Activated CD8-positive, alpha-beta memory T cell treated with anti-CD3 and anti-CD28 coated beads, Interleukin-2, amount 50 U/mL, for 48 hours (primary cell): ENCODE measurements at places on chromosomes 1 and 21.

- DNase-seq = peak; percentile 63
These were observed 10.1 kb upstream of the XCL2 start for GRCh38 chr1:168553680-168554553.

DNA sequence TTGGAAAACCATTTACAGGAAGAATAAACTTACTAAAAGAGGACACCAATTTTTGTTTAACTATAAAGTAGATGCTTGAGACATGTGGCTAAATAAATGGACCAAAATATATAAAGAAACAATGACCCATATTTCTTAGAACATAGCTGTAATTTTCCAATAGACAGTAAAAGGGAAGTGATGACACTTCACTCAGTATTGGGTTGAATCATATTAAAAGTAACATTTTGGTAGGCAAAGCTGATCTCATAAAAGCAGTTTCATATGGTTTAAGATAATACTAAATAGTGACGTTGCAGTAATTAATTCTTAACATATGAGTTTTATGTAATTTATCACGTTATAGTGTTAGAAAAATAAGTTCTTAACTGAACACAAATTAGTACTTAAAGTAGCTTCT is 308.9 kb upstream of the RUNX1 start:
- no peak for DNase-seq

GRCh38 chr1:36369061-36369861 is 16.5 kb downstream of the STK40 start:
- peak; percentile 97 for DNase-seq

DNA sequence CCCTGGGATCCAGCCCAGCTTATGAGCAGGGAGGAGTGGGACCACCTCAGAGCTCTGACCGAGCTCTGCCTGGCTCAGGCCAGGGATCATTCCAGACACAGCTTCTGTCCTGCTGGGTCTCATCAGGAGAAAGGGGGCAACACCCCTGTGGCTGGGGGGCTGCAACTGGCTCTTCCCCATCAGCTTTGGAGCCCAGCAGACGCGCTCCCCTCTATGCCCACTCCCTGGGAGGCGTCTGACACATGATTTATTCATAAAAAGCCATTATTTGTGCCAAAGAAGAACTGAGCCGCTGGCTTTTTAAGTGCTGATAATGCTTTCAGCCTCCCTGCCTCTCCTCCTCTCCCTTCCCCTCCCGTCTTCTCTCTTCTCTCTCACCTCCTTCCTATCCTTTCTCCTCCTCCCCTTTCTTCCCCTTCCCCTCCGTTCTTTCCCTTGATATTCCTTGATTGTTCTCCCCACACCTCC is 25.0 kb downstream of the FOXO6 start:
- no peak for DNase-seq

GRCh38 chr1:230011333-230012092 is 55.5 kb upstream of the GALNT2 start:
- DNase-seq = no peak

DNA sequence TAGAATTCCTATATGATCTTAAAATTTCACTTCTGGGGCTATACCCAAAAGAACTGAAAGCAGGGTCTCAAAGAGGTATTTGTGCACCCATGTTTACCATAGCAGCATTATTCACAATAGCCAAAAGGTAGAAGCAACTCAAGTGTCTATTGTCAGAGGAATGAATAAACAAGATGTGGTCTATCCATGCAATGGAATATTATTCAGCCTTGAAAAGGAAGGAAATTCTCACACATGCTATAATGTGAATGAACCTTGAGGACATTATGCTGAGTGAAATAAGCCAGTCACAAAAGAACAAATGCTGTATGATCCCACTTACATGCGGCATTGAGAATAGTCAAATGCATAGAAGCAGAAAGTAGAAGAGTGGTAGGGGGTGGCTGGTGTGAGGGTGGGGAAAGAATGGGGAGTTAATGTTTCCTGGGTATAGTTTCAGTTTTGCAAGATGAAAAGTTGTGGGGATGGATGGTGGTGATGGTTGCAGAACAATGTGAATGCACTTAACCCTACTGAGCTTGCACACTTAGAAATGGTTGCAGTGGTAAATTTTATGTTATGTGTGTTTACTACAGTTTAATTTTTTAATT is 122.4 kb downstream of the TOMM20 start:
- no peak for DNase-seq

DNA sequence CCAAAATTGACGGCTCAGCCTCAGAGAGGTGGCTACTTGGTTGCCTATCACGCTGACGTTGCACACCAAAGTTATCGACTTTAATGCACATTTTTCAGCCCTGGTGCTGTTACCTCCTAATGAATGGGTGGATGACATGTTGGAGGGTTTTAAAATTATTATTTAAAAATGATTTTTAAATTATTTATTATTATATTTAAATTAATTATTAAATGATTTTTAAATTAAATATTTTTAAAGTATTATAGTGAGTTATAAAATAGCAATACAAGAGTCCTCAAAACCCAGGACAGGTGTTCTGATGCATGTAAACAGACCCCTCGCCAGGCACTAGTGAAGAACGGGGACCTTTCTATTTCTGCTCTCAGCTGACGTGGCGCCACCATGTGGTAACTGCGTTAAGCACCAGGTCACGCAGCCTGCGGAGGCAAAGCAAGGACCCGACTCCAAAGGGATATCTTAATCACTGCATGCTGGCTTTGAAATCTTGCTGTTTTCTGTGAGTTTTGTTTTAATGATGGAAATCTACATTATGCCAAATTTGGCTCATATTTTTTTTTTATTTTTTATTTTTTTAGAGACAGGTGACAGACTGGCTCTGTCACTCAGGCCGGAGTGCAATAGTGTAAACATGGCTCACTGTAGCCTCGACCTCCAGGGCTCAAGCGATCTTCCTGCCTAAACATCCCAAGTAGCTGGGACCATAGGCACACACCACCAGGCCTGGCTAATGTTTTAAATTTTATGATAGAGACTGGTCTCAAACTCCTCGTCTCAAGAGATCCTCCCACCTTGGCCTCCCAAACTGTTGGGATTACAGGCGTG is 22.6 kb downstream of the CASP9 start:
- peak; percentile 83 for DNase-seq

GRCh38 chr1:154360288-154360687 is 35.0 kb downstream of the ATP8B2 start:
- no peak for DNase-seq

- DNase-seq = no peak
These were observed 66.4 kb upstream of the LPGAT1 start for GRCh38 chr1:211896958-211897357.

GRCh38 chr1:10170239-10170574 is 40.2 kb upstream of the KIF1B start:
- DNase-seq = no peak

- DNase-seq = no peak
These were observed 22.5 kb upstream of the RHBDL2 start for GRCh38 chr1:38964140-38964548.

DNA sequence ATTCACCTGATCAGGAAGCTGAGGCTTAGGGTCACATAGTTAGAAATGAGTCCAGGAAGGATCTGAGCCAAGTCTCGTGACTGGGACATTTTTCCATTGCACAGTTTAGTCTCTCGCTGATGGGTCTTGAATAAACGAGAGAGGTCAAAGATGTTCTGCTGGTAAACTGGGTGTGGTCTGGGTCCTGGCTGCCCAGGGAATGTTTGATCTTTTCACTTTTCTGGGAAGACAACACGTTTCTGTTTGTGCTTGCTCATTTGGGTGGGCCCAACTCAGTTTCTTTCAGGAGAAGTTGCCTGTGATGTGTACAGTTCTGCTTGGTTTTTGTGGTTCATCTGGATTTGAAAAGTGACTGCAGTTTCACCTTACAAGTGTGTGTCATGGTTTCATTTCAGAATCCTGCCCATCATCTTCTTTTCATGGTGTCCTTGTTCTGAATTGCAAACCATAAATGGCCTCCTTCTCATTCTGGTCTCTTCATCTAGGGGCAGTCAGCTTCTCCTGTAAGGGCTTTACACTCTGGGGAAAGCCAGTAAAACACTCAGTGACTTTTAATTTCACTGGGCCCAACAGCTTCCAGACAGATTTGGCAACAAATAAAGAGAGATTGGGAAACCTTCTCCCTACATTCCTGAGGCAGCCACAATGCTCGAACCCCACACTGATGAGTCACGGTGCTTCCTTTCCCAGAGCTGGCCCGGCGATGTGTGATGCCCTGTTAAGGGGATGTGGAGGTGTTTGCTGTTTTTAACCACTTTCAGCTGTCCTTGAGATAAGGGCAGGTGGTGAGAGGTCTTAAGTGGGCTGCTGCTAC is 7.2 kb upstream of the TACSTD2 start:
- no peak for DNase-seq

- DNase-seq = no peak
These were observed 261.3 kb upstream of the CHRM3 start for GRCh38 chr1:239125027-239125426.

DNA sequence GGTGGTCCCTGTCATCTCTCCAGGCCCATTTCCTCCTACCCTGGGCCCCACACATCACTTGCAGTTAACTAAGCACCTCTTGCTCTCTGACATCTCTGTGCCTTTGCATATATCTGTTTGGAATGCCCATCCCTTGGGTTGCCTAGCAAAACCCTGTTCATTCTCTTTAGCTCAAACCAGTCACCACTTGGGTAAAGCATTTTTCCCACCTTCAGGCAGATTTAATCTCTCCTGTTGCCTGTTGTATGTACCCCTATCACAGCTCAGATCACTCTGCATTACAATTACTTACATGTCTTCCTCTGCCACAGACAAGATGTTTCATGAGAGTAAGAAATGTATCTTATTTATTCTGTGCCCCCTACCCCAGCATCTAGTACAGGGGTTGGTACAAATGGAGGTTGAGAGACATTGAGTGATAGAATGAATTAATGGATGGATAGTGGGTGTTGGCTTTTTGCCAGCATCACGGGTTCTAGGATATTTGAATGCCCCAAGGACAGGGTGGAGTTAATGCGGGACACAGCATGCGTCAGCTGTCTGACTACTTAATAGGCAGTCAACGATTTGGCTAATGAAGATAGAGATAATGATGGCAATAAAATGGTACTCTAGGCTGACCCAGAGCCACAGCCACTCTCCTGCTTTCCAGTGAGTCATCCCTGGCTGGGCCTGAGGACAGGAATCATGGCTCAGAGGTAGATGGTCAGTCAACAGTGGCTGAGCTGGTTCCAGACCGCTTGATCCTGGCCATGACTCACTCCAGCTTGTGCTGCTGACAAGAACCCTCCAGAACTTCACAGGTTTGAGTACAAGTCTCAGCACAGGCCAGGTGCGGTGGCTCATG is 6.5 kb downstream of the NR0B2 start:
- DNase-seq = no peak

GRCh38 chr1:81836007-81836626 is 35.4 kb downstream of the ADGRL2 start:
- no peak for DNase-seq

- no peak for DNase-seq
These were observed 356.4 kb upstream of the PKN2 start for GRCh38 chr1:88327391-88328267.

DNA sequence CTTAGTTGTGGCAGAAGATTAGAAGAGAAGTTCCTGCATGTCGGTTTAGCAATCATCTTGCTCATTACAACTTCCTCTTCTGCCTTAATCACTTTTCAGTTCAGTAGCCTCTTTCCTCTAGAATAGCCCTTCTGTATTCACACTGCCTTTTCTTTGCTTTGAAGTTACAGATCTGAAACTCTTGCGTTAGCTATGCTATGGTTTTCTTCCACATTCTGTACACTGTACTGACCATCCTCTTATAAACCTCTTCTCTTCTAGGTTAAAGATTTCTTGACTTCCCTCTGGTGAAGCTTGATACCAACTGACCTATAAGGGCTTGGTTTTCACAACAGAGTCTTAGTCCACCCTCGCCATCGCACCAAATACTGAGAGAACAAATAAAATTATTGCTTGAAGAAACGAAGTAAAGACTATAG is 35.0 kb downstream of the C21orf91 start:
- no peak for DNase-seq

GRCh38 chr1:223214261-223214807 is 71.3 kb upstream of the TLR5 start:
- no peak for DNase-seq

DNA sequence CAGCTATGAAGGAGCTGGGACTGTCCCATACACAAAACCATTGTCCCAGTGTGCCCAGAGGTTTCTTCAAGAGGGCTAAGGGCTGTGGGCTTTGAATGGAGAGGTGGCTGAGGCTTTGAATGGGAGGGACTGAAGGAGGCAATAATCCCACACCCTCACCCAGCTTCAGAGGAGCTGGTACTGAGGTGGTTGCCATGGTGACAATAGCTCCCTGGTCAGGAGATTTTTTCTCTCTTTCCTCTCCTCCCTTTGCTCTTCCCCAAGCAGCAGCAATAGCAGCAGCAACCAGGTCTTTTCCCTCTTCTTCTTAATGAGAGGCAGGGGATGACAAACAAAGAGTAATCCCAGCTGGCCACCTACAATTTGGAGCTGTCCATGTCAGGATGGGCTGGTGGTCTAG is 1.6 kb downstream of the HPCAL4 start:
- DNase-seq = no peak

GRCh38 chr1:67148516-67149178 is 13.9 kb upstream of the C1orf141 start:
- DNase-seq = no peak

- no peak for DNase-seq
These were observed 66.5 kb downstream of the FCRL5 start for GRCh38 chr1:157485793-157486192.

DNA sequence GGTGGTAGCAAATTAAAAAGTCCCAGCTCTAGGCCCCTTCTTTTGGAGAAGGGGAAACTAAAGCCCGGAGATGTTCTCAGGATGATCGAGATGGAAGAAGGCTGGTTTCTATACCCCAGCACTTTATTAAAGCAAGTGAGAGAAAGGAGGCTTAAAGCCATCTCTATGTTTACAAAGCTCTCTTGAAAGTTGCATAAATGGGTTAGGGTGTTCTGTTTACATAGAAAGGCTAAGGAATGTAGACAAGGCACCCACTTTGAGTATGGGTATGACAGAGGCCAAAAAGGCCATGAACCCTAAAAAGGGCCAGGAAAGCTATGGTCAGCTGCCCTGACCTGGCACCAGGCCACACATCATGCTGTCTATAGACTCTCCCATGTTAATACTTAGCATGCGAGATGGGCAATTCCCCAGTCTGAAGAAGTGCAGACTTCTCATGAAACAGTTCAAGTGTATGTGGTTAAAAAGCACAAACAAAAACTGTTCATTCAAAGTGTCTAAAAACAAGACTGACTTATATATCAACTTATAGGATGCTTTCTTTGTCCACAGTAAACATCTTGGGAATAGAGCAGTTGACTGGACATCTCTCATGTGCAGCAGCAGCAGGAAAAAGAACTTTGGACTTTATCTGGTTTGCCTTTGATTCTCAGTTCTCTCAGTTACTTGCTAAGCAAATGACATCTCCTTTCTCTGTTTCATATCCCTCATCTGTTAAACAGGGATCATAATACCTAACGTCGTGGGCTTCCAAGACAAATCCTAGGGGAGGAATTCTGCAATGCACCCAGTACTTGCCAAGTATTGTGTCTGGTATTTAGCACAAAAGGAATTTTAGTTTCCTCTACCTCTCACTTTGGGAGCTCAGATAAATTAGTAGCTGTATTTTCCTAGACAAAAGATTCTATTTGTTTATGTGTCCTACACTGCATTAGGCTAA is 521.6 kb downstream of the PLPP3 start:
- no peak for DNase-seq
